HFFc6 (cell line): ENCODE measurements at places on chromosomes 2 and 18.
A peak's percentile ranks its signal among the peaks of the same experiment; 100 is the strongest.

GRCh38 chr2:99926986-99927385, 215.4 kb downstream of the AFF3 start:
- DNase-seq = peak; percentile 13

DNA sequence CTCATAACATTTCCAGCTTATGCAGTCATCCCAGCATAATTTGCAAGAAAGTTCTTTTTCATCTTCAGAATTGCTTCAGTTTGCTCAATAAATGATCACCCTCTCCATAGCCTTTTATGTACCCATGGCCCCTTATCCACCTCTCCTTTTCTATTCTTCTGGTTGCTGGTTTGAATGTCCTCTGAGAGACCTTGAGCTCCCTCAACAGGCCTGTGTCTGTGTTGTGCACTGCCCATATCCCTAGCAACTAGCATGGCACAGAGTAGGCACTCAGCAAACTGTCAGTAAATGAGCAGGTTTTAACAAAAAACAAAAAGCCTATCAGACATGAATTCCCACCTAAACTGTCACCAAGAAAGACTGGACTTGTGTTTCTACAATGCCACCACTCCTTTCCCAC, 160.5 kb downstream of the AKAIN1 start:
- no peak for DNase-seq

GRCh38 chr2:230226051-230226551, 565 bp downstream of the SP140 start:
- DNase-seq = no peak

- DNase-seq = peak; percentile 47
These were observed 33.5 kb upstream of the CRIM1 start for GRCh38 chr2:36322108-36322507.

DNA sequence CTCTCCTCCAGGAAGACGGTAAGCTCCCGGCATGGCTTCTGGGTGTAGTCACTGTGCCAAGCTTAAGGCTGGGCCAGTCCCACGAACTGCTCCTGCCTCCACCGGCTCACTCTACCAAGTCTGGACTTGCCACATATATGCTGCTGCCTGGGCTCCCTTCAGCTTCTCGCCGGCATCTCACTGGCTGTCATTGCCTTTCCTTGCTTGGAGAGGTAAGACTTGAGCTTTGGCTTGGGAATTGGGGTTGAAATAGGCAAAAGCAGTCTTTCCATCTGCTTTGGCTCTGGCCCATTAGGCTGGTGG, 481.0 kb downstream of the TGIF1 start:
- DNase-seq = no peak

DNA sequence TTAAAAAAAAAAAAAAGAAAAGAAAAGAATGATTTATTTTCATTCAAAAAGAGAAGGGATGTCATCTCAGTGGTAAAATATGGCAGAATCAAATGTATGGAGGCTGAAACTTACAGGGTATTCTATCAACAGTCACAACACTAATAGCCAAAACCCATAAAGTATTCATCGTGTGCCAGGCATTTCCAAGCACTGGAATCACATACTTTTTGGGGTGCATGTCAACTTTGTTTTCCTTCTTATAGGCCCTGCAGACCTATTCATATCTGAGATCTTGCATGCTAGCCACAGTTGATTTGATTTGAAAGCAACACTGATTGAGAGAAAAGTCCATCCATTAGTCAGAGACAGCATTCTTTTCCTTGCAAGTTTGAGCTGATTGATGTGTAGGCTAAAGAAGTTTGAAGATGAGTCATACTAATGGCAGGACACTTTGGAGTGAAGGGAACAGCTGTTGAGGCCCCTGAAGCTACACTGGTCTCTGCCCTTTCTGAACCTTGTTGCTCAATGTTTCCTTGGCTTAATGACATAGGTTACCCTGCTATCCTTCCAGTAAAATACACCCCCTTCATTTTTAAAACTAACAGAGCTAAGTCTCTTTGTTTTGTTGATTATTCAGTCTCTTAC, 22.0 kb downstream of the KATNAL2 start:
- DNase-seq = peak; percentile 51

- no peak for DNase-seq
These were observed 545.0 kb downstream of the SOX11 start for GRCh38 chr2:6237039-6237660.

DNA sequence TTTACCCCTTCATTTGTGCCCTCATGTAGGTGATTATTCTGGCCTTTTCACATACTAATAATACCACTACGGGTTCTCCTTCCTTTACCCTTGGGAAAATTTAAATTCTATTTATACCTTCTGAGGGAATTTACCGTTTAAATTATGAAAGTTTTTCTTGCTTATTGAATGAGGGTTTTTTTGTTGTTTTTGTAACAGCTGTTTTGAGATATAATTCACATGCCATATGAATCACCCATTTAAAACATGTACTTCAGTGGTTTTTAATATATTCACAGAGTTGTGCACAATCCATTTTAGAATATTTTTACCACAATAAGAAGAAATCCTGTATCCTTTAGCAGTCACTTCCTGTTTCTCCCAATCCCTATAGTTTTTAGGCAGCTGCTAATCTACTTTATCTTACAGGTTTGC, 54.7 kb downstream of the EML4 start:
- DNase-seq = peak; percentile 15

DNA sequence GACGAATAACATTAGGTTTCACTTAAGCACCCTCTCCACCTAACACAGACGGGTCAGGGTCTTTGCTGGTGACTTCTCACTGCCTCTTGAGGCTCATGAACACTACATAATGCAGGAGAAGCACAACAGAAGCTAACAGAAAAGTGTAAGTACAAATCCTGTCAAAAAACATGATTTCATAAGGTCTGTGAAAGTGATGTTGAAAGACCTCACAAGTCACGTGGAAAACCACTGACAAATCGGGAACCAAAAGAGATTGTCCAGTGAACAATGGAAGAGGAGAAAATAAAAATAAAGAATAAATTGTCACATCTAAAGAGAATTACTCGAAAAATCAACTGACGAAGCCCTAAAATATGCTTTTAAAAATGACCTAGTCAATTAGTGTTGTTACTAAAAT, 14.0 kb downstream of the PSD4 start:
- no peak for DNase-seq

DNA sequence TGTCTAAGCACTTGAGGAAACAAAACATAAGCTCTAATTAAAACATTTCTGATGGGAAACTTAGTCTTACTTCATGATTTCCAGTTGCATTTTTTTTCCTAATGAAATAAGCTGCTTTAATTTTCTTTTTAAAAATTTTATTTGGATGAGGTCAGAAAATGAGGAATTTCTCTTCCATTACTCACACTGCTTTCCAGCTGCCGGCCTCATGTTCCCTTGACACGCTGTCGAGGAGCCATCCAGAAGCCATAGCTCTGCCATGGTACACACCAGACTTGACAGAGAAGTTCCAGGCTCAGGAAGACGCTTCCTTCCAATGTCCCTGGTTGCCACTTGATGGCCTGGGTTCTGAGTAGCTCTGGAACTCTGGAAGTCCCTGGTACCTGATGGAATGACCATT, 12.1 kb upstream of the MAPRE2 start:
- peak; percentile 60 for DNase-seq

DNA sequence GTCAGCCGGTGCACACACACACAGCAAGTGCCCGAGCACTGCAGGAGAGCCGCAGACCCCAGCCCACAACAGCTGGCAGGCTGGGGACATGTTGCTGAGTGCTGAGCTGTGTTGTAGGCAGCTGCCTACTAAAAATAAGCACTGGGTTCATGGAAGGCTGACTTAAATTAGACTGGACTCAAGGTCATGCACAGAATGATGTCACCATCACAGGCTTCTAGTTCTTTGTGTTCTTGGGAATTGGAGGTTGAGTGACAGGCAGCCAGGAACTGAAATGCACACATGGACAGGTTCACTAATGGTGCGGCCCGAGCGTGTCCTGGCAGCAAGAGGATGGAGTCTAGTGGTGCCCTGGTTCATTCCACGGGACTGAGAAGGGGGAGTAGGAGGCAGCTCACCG, 71.3 kb downstream of the VWA3B start:
- DNase-seq = no peak

GRCh38 chr18:7579176-7579917, 12.2 kb downstream of the PTPRM start:
- DNase-seq = no peak

DNA sequence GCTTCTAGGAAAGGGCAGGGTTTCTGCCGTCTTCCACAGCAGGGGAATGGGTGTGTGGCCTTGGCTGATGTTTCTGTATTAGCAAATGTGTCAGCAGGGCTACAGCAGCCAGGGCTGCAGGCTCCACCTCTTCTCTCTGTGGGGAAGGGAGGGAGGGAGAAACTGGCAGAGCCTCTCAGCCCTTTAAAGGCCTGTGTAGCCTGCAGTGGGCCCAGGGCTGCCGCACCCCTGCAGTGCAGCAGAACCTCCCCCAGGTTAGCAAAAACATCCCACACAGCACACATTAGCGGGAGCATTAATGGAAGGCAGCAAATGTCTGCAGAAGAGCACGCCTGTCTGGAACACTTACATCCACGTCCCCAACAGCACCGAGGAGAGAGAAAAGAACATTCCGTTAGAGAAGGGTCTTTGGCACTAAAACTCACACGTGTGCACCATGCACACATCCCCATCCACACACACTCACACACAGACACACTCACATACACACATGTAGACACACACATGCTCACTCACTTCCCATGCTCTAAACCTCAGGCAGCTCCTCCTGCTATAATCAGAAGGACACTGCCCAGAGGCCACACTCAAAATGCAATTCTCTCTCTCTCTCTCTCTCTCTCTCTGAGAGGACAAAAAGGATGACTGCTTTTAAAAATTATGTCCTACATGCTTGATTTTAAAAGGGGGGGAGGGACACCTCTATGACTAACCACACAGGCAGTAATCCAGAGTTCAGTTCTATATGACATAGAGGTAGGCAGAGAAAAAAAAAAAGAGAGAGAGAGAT, 24.1 kb downstream of the MRPL35 start:
- DNase-seq = peak; percentile 82

GRCh38 chr2:98382086-98382485, 35.8 kb downstream of the CNGA3 start:
- no peak for DNase-seq

DNA sequence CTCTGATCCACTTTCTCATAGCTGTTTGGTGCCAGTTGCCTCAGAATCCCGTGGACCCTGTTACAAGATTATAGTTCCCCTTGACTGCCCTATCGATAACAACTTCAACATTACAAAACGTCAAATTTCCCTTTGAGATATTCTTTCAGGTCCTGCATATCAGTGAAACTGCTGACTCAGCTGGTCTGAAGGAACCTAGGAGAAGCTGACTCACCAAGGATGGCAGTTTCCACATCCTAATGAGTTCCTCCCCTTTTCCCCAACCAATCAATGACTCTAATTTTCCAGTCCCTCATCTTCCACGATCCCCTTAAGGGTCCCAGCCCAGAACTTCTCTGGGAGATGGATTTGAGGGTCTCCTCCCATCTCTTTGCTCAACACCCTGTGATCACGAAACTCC, 27.6 kb upstream of the GNAL start:
- no peak for DNase-seq

DNA sequence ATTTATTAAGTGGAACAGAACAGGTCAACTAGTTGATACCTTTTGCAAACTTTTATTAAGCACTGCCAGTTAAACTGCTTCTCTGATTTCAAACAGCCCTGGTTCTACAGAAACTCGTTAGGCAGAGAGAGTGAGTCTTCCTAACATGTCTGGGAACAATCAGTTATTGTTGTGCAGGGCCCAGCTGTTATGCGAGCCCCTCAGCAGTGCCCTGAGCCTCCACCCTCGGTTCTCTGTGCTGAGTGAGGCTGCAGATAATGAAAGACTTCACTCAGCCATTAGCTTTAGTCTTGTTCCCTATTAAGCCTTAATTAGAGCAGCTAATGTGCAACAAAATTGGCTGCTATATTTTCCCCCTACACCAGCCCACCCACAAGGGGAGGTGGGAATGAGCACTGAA, 39.6 kb downstream of the KCTD18 start:
- no peak for DNase-seq

DNA sequence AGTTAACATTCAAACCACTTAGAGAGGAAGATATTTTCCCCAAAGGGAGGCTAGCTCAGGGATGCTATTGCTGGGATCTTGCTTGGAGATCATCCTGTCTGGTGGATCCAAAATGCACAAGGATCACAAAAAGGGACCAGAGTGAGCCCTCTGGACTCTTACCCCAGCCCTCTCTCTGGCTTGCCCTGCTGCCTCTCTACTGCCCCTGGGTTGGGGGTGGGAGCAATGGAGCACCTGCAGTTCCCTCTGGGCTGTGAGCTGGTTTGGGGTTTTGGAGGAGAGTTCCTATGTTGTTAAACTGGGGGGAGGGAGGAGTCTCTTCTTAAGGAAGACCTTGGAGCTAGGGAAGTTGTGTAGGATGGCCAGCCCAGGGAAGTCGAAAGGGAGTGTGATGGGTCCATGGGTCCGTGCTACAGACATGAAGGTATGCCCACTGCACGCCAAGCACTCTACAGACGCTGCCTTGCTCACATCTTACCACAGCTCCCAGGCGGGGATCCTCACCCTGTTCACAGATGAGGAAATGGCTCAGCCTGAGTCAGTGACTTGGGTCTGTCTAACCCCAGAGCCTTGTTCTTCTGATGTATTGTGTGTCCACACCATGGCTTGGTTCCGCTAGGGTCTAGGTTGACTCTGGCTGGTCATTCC, 3.8 kb downstream of the LBH start:
- no peak for DNase-seq

GRCh38 chr2:29239209-29239960, 124.2 kb downstream of the CLIP4 start:
- DNase-seq = no peak

DNA sequence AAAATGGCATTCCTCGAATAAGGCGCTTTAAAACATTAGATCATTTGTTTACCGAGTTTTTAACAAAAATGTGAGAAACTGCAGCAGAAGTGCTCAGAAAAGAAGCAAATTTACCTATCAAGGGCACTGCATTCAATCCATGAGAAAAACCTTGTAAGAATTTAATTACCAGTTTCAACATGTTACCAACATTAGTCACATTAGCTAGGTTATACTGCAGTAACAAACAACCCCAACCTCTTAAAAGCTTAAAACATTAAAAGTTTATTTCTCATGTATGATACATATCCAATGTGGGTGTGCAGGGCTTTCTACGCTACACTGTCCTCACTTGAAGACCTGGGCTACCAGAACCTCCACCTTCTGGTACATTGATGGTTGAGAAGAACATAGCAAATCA, 68.1 kb upstream of the CCBE1 start:
- DNase-seq = no peak

DNA sequence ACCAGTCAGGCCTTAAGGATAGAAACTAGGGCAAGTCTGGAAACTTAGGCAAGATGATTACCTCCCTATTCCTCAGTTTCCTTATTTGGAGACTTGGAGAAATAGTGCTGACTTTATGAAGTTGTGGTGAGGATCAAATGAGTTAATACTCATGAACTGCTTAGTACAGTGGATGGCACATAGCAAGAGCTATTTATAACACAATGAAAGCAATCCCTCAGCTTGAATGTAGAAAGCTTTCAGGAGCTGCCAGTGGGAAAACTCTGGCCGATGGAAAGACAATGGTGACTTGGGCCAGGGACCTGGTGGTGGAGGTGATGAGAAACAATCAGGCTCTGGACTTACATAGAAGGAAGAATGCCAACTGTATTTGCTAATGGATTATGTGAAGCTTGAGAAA, 269.4 kb upstream of the THUMPD2 start:
- DNase-seq = no peak

GRCh38 chr2:202831242-202832220, 40.0 kb downstream of the ICA1L start:
- DNase-seq = peak; percentile 52

GRCh38 chr18:59612381-59612780, 84.8 kb downstream of the CCBE1 start:
- DNase-seq = peak; percentile 33

GRCh38 chr2:238190445-238190844, 13.1 kb downstream of the ILKAP start:
- DNase-seq = no peak

- no peak for DNase-seq
These were observed 89.2 kb downstream of the ZNF516 start for GRCh38 chr18:76405681-76406356.
